Diencephalon (tissue), 1 donor: ENCODE measurements at places on chromosomes 12 and 14. TPM values are rescaled to one million over a fixed set of nuclear protein-coding genes. Genes with fewer than 3 reads are reported as not detected.

Gene C14orf93
- 3.5 TPM for total RNA-seq

Gene GPRC5D
- not detected for total RNA-seq

Gene GZMH
- not detected for total RNA-seq

Gene GABARAPL1
- total RNA-seq, result 85.3 TPM

Gene CLEC4A
- total RNA-seq, result 1.4 TPM
